ENCODE measurements at places on chromosomes 12 and 14.
A peak's percentile ranks its signal among the peaks of the same experiment; 100 is the strongest.

DNA sequence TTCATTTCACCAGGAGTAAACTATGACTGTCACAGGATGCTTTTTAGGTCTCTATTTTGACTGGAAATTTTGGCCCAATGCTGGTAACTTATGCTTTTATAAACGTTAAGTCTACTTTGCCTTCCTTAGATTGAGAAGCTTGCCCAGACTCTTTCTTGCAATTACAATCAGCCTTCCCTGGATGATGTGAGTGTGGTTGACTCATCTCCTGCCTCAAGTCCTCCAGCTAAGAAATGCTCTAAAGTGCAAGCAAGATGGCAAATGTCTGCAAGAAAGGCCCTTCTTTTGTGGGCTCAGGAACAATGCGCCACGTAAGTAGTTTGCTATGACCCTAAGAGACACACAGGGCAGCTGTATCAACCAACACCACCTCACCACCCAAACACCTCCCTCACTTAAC lies 96.9 kb downstream of the SYNE2 start:
- no peak for DNase-seq

DNA sequence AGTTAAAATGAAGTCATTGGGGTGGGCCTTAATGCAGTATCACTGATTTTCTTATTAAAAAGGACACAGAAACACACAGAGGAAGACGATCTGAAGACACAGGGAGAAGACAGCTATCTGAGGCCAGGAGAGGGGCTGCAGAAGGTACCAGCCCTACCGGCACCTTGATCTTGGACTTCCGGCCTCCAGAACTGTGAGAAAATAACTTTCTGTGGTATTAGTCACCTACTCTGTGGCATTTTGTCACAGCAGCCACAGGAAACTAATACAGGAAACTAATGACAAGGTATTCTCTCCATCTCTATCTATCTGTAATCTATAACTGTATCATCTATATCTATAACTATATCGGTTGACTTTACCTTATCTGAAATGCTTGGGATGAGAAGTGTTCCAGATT lies 1149.5 kb downstream of the BCL11B start:
- no peak for DNase-seq

DNA sequence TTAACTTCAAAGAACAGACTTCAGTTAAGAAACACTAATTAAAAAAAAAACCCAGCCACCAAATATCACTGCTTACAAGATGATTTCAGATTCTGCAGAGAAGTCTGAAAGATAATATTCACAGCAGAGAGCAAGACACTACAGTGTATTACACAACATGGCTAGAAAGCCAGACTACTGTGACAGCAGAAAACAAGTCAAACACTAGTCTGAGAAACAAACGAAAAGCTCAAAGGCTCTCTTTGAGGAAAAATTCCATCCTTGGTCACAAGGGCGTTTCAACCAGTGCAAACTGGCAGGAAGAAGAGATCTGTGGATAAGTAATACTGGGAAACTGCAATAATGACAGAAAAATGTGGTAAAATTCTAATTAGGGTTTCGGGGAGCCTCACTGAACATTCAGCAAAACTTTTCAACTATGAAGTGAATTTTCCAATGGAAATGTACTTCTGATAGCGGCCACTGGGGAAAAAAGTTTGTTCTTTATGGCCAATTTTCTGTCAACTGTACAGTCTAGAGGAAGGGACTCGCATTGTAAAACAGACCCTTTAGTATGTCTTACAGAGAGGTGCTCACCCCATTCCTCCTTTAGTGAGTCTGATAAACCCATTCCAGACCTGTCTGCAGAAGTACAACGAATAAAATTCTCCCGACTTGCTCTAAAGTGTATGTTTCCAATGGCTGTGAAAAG lies 50.4 kb downstream of the ACADS start:
- DNase-seq = no peak

GRCh38 chr12:57127101-57127725 lies 1.1 kb upstream of the LRP1 start:
- DNase-seq = peak; percentile 4

- DNase-seq = no peak
Measured at GRCh38 chr12:113403435-113404415, at the start of gene SDS. Gene SDS (minus strand): TSS chr12:113403887. CDS start chr12:113399708, 4,179 bp downstream.

DNA sequence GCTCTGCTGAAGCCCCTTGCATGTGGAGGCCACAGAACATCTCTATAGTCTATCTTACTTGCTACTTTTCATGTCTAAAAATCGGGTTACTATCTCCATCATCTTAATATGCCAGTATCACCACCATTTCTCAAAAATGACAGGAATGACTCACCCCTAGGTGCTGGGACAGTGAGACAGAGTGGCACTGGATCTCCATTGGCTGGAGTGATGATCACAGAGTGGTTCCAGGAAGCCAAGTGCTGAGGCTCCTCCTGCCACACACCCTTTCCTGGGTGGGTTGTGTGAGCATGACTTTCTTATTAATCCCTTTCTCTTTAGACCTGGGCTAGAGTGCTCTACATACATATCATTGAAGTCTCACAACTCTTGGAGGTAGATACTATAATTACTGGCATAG lies 3.3 kb upstream of the ASCL1 start:
- DNase-seq = no peak

GRCh38 chr14:55254581-55254980 lies 16.6 kb upstream of the FBXO34 start:
- DNase-seq = no peak

GRCh38 chr12:14185427-14186192 lies 179.9 kb upstream of the ATF7IP start:
- peak; percentile 36 for DNase-seq

Measured in NCI-H524 treated with DMSO at 0.1 percent for 48 hours (cell line).